ENCODE measurements at places on chromosomes 6 and 20.

GRCh38 chr20:21151791-21152190 is 25.9 kb downstream of the KIZ start:
- DNase-seq = no peak

DNA sequence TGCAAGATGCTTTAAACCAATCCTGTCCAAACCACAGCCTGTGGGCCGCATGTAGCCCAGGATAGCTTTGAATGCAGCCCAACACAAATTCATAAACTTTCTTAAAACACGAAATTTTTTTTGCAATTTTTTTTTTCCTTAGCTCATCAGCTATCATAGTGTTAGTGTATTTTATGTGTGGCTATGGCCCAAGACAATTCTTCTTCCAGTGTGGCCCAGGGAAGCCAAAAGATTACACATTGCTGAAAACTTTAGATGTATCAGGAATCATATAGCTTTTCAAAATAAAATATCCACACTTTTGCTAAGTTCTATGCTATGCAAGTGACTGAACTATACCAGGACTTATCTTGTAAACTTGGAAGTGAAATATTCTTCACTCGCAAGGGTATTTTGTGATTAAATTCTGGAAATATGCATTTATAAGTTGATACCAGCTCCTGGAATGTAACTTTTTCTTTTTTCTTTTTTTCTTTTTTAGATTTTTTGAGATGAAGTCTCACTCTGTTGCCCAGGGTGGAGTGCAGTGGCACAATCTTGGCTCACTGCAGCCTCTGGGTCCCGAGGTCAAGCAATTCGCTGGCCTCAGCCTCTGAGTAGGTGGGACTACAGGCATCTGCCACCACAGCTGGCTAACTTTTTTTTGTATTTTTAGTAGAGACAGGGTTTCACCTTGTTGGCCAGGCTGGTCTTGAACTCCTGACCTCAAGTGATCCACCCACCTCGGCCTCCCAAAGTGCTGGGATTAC is 49.8 kb downstream of the MTHFD1L start:
- DNase-seq = no peak

DNA sequence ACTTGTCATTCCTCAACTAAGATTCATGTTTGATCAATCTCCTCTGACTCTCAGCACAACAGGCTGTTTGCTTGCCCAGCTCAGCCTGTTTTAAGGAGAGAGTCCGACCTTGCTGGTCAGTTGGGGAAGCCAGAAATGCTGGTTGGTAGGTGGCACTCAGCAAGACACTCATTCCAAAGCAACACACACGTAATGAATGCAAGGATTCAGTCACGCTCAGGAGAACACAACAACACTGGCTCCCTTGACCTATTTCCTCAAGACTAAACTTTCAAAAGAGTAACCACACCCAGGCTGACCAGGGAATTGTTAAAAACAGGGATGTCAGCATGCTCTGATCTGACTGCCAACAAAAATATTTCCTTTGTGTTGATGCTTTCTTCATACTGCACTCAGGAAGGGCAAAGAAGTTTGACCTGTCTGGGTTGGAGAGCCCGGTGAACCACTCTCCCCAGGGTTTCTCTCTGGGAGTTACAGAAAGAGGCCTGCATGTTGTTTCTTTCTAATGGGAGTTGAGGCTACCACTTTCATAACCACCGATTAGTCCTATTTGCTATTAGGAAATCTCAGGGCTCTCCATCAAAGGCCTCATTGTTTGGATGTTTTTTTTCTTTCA is 25.6 kb upstream of the PREP start:
- DNase-seq = no peak

DNA sequence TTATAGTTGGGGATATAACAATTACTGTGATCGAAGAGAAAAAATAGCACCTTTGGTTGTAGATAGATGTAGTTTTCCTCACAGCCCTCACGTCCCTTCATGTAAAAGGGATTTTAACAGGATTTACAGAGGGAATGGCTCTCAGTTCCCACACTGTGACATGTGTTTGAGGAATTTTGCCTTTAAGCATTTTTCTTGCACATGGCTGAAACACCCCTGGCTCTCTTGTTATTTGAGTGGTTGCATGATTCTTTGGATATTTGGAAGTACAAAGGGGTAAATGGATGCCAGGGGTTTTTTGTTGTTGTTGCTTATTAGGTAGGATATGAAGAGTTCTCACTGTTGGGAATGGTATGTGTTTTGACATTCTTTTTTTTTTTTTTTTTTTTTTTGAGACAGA is 48.2 kb downstream of the JAG1 start:
- DNase-seq = no peak

DNA sequence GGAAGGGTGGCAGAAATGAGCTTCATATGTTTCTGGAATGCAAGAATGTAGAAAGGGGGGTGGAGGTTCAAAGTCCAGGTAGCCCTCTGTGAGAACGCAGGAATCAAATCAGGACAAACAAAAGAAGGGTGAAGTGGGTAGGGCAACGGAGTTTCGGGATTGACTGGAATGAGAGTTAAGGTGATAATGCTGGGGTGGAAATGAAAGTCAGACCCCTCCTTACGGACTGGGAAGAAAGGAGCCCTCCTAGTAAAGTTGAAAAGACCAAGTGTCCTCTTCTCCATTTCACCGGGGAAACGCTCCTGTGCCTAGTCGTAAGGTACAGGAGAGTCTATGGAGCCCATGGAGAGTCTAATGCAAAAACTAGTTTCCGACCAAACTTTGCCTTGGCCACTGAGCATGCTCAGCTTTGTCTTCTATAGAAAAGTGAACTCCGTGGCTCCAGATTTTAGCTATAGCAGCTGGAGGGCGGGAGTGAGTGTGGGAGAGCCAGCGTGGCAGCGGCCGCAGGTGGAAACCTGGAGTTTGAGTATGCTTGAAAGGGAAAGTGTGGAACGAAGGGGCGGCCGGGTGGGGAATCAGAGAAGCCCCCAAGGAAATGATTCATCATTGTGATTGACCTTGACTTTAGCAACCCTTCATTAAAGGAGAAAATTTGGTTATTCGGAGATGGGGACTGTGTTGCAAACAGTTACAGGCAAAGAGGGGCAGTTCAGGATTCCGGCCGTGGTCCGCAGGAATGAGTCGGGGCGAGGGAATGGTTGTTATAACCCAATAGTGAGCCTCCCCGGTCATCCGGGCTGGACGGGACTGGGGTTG is 1.3 kb upstream of the LRRC1 start:
- DNase-seq = peak; percentile 22
